ENCODE measurements at places on chromosomes 12 and 14.
A peak's percentile ranks its signal among the peaks of the same experiment; 100 is the strongest.

DNA sequence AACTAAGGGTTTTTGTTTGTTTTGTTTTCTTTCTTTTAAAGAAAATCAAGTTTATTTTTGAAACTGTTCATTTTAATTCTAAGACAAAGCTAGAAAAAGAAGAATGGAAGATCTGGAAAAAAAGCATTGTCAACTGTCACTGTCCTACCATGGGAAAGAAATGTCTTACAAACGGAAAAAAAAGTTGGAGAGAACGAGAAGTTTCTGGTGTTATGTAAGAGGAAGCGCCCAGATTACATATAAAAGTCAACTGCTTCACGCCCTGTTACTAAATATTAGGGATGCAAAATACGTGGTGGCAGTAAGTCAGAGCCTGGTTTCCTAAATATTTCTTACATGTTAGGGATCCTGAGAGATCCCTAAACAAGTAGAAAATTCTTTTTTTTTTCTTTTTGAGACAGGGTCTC lies 14.3 kb upstream of the FBXL14 start:
- H3K4me3 ChIP-seq, result no peak overlapping the region
- peaks cover 30% of the 10 kb centered on the region for H3K4me1 ChIP-seq
- no peaks in the 10 kb centered on the region for H3K36me3 ChIP-seq
- H3K27me3 ChIP-seq, result no peaks in the 10 kb centered on the region
- no peak for DNase-seq

DNA sequence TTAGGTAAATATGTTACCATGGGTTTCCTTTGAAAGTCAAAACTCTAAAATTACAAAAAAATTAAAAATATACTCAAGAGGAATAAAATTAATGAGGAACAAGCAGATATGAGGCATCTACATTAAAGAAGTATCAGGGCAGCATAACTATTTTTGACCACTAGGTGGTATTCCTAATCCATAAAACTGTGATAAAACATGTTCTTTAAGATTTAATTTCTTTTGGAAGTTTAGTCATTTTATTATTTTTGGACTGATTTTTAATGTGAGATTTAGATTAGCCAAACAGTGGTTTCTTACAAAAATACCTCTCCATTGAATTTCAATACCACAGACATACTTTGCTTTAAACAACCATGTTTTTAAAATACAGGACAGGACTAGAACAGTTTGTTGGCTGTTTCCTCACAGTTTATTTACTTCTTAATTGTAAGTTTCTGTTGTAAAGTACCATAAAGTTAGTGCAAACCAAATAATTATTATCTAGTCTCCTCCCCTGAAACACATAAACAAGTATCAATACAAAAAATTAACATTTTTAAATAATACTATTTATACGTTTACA lies 49.8 kb downstream of the NTS start:
- H3K36me3 ChIP-seq, result no peaks in the 10 kb centered on the region
- no peak overlapping the region for H3K27ac ChIP-seq
- H3K4me3 ChIP-seq, result no peak overlapping the region
- H3K27me3 ChIP-seq, result no peaks in the 10 kb centered on the region

GRCh38 chr12:79098530-79098929 lies 234.0 kb downstream of the SYT1 start:
- H3K27ac ChIP-seq, result no peak overlapping the region
- no peaks in the 10 kb centered on the region for H3K36me3 ChIP-seq
- H3K27me3 ChIP-seq, result no peaks in the 10 kb centered on the region
- no peaks in the 10 kb centered on the region for H3K4me1 ChIP-seq
- DNase-seq, result no peak

- H3K36me3 ChIP-seq, result no peaks in the 10 kb centered on the region
- no peak overlapping the region for H3K27ac ChIP-seq
- no peaks in the 10 kb centered on the region for H3K27me3 ChIP-seq
- H3K4me3 ChIP-seq, result no peak overlapping the region
- peaks cover 3% of the 10 kb centered on the region for H3K4me1 ChIP-seq
Observed at GRCh38 chr12:122116707-122117535, 38.4 kb downstream of the MLXIP start.

DNA sequence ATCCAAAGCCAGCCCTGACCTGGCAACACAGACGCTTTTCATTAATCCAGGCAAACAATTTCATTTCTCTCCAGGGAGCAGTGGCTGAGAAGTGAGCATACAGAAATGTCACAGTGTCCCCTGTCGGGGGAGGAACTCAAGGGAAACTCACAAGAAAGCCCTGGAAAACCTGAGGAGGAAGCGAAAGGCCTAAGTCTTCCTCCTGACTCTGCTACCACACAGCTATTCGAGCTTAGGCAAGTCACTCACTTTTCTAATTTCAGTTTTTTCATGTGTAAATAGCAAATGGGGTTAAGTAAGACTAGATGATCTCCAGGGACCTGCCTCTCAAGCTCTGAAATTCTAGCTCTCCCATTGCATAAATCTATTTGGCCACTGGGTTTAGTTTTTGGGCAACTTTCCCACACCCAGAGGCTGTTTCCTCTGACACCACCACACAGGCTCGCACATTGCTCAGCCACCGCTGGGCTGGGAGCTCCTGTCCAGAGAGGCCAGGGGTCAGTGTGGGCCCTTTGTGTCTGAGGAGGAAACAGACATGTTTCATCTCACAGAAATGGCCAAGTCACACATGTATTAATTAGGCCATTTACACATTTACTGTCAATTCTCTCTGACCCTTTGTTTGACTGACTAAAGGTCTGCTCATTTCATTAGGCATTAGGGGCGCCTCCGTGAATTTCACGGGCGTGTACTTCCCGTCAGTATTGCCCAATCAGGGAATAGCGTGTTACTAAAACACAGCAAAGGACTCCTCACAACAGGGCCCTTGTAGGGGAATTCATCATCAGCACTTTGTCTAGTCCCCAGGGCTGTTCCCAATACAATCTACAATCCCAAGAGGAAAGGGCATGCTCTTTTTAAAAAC lies 9.8 kb upstream of the PNMA1 start:
- H3K4me3 ChIP-seq, result peak overlapping the region; percentile 2
- H3K27me3 ChIP-seq, result no peaks in the 10 kb centered on the region
- peaks cover 39% of the 10 kb centered on the region for H3K36me3 ChIP-seq
- peak; percentile 95 for DNase-seq
- peaks cover 53% of the 10 kb centered on the region for H3K4me1 ChIP-seq

GRCh38 chr12:42286741-42287140 lies 39.2 kb downstream of the ZCRB1 start:
- H3K27ac ChIP-seq, result no peak overlapping the region
- H3K27me3 ChIP-seq, result peaks cover 4% of the 10 kb centered on the region
- no peaks in the 10 kb centered on the region for H3K4me1 ChIP-seq
- DNase-seq, result no peak
- H3K36me3 ChIP-seq, result no peaks in the 10 kb centered on the region

- H3K4me1 ChIP-seq, result no peaks in the 10 kb centered on the region
- no peak overlapping the region for H3K27ac ChIP-seq
- no peaks in the 10 kb centered on the region for H3K27me3 ChIP-seq
- no peaks in the 10 kb centered on the region for H3K36me3 ChIP-seq
- no peak overlapping the region for H3K4me3 ChIP-seq
Observed at GRCh38 chr12:56955631-56956256, 1.7 kb downstream of the RDH16 start.
